ENCODE measurements at places on chromosomes 3 and 15.

DNA sequence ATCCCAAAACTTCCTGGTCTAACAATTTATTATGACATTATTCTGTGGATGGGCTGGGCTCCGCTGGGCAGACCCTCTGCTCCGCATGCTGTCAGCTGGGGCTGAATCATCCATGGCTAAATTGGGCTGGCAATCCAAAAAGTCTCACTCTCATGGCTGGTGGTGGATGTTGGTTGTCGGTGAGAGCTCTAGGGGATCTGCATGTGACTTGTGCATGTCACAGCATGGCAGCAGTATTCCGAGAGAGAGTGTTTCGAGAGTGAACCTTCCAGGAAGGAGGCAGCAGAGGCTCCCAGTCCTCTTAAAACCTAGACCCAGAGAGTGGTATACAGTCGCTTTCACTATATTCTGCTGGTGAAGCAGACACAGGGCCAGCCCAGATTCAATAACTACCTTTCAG lies 9.9 kb downstream of the RARB start:
- no peak for DNase-seq

- no peak for DNase-seq
Observed at GRCh38 chr3:56209982-56210751, 258.1 kb downstream of the ERC2 start.

- DNase-seq: no peak
Observed at GRCh38 chr3:40099871-40100270, 209.6 kb upstream of the EIF1B start.

DNA sequence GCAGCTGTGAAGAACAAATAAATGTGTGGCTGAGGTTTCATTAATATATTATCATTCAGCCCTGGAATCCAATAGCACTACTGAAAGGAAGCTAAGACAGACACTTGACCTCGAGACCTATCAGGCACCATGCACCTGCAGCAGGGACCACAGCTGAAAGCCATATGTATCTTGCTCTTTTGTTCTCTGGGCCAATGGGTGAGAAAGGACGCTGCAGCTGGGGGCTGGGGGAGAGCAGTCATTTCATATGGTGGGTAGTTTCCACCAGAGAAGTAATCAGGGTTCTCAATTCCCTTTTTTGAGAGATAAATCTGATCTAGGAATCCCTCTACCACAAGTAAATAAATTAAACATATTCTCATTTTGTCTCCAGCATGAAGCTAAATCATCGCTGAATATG lies 225.6 kb upstream of the STRIT1 start:
- DNase-seq: no peak

DNA sequence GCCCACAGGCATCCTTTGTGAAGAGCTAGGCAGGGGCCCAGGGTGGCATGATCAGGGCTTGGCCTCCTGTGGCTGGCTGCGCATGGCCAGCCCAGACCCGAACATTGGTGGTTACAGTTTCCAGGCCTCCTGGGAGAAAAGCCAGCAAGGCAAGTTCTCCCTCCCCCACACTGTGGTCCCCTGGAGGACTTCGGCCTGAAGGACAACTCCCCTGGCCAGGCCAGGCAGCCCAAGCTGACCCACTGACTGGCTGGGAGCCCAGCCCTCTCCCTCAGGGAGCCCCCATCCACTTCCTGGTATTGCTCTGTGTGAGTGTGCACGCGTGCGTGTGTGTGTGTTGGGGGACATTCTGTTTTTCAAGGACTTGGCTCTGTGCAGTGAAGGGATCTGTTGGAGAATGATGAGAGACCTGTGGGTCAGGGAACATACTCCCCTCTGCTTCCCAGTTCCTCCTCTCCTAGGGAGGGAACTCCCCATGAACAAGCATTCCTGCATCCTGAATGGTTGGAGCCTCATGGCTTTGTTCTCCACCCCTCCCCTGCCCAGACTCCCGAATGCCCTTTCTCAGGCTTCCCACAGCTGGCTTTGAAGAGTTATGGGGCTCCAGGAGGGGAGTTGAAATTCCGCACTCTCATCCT lies 29.5 kb downstream of the CORO2B start:
- DNase-seq: no peak
